H4 (cell line): ENCODE measurements at places on chromosomes 1 and 21.

- DNase-seq = peak; percentile 20
These were observed at the start of gene SLAMF7 for GRCh38 chr1:160739098-160739511. Gene SLAMF7 (plus strand): TSS chr1:160739247. CDS start chr1:160739302, 55 bp downstream.

DNA sequence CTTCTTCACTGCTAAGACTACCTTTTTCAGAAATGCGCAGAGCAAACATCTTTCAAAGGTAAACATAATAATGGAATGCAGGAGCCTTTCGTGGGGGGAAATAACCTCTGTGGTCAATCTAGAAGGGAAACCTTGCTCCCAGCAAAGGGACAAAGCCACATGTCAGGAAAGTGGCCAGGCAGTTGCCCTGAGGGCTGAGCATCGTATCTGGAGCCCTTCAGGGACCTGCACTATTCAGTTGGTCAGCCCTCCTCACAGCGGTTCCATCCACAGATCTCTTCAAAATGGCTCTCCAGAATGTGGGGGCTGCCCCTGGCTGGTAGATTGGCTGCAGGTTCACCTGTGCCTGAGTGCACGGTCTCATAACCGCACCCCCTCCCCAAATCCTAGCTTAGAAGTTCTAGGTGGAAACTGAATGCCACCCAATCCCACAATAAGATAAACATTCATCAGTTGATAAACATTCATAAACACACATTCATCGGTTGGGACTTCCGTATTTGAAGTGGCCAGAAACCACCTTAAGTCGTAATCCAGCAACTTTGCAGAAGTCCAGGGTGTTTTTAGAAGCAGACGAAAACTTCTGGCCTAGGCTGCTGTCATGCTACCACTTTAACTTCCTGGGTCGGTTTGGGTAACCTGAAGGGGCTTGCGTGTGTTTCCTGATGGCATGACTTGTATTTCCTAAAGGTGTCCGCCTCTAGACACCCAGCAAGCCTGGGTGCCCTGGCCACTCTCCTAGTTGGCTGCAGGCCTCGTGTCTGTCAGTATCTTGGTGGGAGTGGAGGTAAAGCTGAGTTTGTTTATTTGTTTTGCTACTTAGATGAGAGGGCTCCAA, 50.5 kb downstream of the RASSF5 start:
- DNase-seq = peak; percentile 43

DNA sequence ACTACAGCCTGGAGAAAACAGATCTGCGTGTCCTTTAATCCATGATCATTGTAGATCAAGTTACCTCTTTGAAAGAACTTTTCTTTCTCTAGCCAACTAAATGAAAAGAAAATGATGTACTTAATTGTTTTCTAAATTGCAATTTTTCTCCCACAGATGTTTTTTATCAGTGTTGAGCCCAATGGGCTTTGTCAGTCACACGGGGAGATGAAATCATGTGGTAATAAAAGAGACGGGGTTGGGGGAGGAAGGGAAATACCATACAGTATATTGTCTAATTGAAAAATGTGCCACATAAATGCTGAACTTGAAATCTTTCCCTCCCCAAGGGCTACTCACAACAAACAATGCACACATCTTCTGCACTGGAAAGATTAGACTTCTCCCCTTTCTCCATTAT, 58.4 kb downstream of the NTMT2 start:
- DNase-seq = no peak

GRCh38 chr1:15833069-15833679, 14.3 kb upstream of the SPEN start:
- peak; percentile 76 for DNase-seq

DNA sequence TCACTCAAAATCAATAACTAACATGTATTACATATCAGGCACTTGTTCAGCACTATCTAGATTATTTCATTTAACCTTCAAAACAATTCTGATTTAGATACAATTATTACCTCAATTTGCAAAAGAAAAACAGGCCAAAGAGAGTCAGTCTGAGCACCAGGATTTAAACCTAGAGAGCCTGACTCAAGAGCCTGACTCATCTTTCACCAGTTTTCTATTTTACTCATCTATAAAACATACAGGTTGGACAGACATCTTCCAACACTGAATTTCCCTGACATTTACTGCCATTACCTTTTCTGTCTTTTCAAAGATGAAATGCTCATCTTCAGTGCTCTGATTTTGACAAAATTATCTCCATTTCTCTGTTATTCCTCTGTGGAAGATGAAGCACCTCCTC, 116.5 kb downstream of the MRPL39 start:
- DNase-seq = no peak

- DNase-seq = no peak
These were observed 8.0 kb downstream of the KIAA1614 start for GRCh38 chr1:180920702-180921101.

DNA sequence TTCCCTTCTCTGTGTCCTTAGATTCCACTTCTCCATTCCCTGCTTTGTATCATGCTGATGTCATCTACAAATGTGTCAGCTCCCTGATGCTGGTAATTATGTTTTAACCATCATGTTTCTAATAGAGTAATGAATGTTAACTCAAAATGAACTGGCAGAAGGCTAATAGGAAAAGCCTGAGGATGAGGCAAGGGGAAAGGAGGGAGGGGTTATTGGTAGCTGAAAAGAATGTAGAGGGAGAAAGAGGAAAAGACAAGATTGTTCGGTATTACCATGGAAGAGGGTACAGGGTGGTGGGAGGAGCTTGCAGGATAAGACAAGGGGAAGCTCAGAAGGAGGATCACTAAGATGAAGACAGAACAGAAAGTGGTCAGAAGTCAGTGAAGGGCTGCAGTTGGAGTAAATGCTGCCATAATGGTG, 150.9 kb downstream of the ZC3H11B start:
- no peak for DNase-seq
